CD4-positive, alpha-beta T cell (primary cell): ENCODE measurements at places on chromosomes 6 and 20.

- no peak for DNase-seq
- no peaks in the 10 kb centered on the region for H3K27me3 ChIP-seq
- H3K4me1 ChIP-seq = no peaks in the 10 kb centered on the region
- no peak overlapping the region for H3K27ac ChIP-seq
- no peak overlapping the region for H3K4me3 ChIP-seq
Observed at GRCh38 chr6:139500977-139501376, 126.5 kb upstream of the CITED2 start.

GRCh38 chr6:63246581-63246980, 35.3 kb downstream of the FKBP1C start:
- no peaks in the 10 kb centered on the region for H3K27me3 ChIP-seq
- H3K36me3 ChIP-seq = no peaks in the 10 kb centered on the region
- H3K4me1 ChIP-seq = no peaks in the 10 kb centered on the region
- DNase-seq = no peak
- H3K4me3 ChIP-seq = no peak overlapping the region

DNA sequence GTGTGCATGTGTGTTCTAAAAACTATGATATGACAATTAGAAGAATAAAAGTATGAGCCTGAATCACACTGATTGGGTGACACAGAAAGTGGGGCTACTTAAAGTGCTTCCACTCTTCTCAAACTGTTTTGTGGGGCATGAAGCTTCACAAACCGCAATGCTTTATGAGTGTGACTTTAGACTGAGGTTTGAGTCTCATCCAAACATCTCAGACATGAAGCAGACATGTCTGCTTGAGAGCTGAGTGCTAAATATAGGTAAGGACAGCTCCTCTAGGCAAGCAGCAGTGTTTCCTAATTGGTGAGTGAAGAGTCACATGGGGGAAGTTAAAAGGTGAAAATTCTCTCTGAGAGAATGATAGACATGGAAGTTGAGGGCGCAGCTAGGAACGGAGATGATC, 726.9 kb upstream of the CITED2 start:
- no peak for DNase-seq
- no peak overlapping the region for H3K4me3 ChIP-seq
- H3K27me3 ChIP-seq = no peaks in the 10 kb centered on the region
- H3K36me3 ChIP-seq = no peaks in the 10 kb centered on the region
- no peaks in the 10 kb centered on the region for H3K4me1 ChIP-seq

DNA sequence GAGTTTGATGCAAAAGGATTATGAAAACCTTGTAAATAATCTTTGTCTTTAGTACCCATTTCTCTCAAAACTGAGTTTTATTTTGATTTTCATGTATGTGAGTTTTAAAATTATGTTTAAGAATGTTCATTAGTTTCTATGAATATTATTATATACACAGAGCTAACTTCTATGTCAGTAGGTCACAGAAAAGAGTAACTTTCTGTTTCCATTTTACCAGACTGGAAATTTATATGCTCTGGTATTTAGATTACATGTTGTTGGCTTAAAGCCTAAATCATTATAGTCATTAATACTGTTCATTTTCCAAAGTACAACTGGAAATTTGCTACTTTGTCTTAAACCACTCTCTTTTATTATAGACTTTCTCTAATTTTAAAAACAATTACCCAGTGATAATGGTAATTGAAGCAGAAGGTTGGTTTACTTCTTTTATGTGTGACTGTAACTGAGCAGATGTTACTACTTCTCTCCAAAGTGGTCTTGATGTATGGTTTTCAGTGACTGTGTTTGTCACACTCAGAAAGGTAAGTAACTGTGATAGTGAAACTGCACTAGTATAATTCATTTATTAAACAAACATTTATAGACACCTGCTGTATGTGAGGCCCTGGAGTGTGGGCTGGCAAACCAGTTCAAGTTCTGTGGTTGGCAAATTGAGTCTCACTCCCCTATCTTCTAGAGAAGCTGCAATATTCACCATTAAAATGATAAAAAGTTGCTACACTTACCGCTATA, 13.2 kb downstream of the CRYBG1 start:
- no peaks in the 10 kb centered on the region for H3K4me1 ChIP-seq
- H3K27ac ChIP-seq = no peak overlapping the region
- H3K27me3 ChIP-seq = no peaks in the 10 kb centered on the region
- H3K36me3 ChIP-seq = no peaks in the 10 kb centered on the region
- no peak overlapping the region for H3K4me3 ChIP-seq
- no peak for DNase-seq

GRCh38 chr20:17909869-17910321, 58.7 kb downstream of the SNX5 start:
- no peak overlapping the region for H3K27ac ChIP-seq
- H3K36me3 ChIP-seq = no peaks in the 10 kb centered on the region
- no peak for DNase-seq
- H3K27me3 ChIP-seq = peaks cover 4% of the 10 kb centered on the region
- no peaks in the 10 kb centered on the region for H3K4me1 ChIP-seq

- no peak for DNase-seq
- H3K27me3 ChIP-seq = peaks cover 23% of the 10 kb centered on the region
- H3K4me1 ChIP-seq = peaks cover 12% of the 10 kb centered on the region
- H3K36me3 ChIP-seq = no peaks in the 10 kb centered on the region
Observed at GRCh38 chr6:131949909-131950766, 1.0 kb downstream of the CCN2 start.

GRCh38 chr6:43120944-43121913, 45.1 kb downstream of the PTK7 start:
- no peaks in the 10 kb centered on the region for H3K4me1 ChIP-seq
- H3K36me3 ChIP-seq = no peaks in the 10 kb centered on the region
- H3K4me3 ChIP-seq = no peak overlapping the region

GRCh38 chr20:57657535-57658446, 37.6 kb upstream of the ZBP1 start:
- H3K4me3 ChIP-seq = no peak overlapping the region
- peaks cover 26% of the 10 kb centered on the region for H3K4me1 ChIP-seq
- peak overlapping the region; percentile 7 for H3K27ac ChIP-seq

GRCh38 chr6:121726596-121726995, 291.1 kb downstream of the GJA1 start:
- H3K27me3 ChIP-seq = no peaks in the 10 kb centered on the region
- no peak overlapping the region for H3K4me3 ChIP-seq
